ENCODE measurements at places on chromosomes 2 and 18. TPM values are rescaled to one million over a fixed set of nuclear protein-coding genes. Genes with fewer than 3 reads are reported as not detected.

Gene GPR55
- 8.9 TPM for total RNA-seq

Gene LRRTM1
- not detected for total RNA-seq

GRCh38 chr2:237235383-237236095 lies 149.8 kb downstream of the COPS8 start:
- DNase-seq: no peak

Gene CRYGC
- not detected for total RNA-seq

- no peak for DNase-seq
These were observed 247.5 kb downstream of the VAPA start for GRCh38 chr18:10161315-10161714.

Gene XIRP2
- not detected for total RNA-seq

Gene PLEK
- total RNA-seq: 3.9 TPM

Gene TSPYL6
- total RNA-seq: not detected

- DNase-seq: no peak
These were observed 686.5 kb upstream of the CDH2 start for GRCh38 chr18:28863396-28863795.

DNA sequence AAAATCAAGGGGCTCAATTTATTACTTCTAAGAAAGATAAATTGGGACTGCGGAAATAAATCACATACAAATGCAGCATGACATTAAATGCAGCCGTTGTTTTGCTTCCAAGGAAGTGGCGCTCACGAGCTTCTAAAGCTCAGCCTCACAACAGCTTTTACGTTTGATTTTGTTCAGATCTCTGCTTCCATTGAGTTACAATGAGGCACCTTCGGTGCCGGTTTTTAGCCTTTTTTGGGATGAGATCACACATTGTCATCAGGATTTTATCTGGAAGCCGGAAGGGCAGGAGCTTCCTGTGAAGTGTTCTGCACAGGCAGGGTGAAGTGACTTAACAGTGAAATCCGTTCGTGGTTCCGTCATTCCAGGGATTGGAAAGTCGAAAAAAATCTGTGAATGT lies 209.8 kb downstream of the DCDC2C start:
- no peak for DNase-seq

DNA sequence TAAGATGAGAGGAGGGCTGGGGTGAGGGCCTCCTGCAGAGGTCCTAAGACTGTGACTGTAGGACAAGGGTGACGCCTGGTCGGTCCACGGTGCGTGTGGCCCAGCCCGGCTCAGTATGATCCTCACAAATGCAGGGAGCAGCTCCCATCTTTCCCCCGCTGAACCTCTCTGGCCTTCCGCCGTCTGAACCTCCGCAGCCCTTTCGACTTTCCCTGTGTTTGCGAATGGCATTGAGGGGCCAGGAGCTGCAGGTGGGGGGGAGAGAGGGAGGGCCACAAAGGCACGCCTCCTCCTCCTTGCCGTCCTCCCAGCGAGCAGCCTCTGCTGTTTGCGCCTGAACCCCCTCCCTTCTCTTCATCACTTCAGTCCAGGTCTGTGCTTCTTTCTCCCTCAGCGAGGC lies 68.6 kb upstream of the PXDN start:
- no peak for DNase-seq

DNA sequence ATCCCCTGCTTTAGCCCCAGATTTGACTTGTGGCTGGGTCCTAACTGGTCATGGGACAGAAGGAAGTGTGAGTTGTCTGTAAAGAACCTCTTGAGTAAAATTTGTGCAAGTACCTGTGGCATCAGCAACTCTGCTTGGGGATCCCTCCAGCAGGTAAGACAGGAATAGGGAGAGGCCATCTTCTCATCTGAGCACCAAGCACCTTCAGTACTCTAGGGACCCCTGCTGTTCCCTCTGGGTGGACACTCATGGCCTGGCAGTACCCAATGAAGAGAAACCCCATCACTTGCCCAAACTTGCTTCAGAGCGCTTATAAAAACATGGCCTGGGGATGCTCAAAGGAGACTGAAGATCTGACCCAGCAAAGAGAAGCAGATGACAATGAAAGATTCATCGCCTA lies 297.8 kb downstream of the SP3 start:
- no peak for DNase-seq

DNA sequence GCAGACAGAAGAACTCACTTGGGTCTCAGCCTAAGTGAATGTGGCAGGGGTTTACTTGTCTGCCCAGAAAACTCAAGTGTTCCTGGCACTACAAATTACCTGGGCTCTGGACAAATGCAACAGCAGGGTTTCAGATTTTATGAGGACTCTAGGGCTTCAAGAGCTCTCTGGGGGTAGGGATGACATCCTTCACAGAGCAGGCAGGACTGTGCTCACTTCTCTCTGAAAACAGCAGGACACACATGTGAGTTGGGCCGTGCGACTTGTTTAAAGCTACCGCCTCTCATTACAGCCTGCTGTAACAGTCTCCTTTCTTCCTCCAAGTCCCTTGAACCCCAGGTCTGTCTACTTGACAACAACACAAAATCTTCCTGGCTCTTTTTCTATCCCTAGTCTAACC lies 212.6 kb downstream of the EN1 start:
- no peak for DNase-seq

DNA sequence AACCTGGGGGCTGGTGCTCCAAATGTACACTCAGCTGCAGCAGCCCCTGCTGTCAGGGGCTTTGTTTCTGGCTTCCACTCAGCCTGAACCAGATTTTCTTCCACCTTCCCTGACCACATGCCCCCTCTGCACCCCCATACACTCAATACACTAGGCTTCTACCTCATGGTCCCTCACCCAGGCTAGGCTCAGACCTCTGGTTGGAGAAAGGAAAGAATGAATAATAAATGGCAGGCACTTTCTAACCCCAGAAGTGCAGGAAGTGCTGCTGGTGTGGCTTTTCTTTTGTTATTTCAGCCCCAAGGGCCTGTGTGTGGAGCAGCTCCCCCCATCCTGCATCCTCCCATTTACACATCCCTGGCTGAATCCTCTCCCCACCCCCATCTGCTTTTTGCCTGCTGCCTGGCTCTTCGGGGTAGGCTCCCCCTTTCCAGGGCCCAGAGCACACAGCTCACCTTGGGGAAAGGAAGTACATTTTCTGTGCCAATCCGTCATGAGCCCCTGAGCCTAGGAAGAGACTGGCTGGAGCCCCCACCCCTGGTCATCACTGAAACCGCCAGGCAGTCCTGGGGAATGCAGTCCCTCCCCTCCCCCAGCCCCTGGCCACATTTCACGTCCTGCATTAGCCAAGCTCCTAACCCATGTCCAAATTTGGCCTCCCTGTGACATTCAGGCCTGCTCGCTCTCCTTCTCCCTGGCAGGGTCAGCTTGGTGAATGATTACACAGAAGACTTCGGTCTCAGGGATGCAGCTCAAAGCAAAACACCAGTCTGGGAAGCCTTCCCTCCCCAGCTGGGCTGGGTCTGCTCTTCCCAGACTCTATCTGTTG lies 2.6 kb downstream of the DYSF start:
- DNase-seq: no peak

GRCh38 chr2:12715258-12716031 lies 1.3 kb upstream of the TRIB2 start:
- DNase-seq: no peak

DNA sequence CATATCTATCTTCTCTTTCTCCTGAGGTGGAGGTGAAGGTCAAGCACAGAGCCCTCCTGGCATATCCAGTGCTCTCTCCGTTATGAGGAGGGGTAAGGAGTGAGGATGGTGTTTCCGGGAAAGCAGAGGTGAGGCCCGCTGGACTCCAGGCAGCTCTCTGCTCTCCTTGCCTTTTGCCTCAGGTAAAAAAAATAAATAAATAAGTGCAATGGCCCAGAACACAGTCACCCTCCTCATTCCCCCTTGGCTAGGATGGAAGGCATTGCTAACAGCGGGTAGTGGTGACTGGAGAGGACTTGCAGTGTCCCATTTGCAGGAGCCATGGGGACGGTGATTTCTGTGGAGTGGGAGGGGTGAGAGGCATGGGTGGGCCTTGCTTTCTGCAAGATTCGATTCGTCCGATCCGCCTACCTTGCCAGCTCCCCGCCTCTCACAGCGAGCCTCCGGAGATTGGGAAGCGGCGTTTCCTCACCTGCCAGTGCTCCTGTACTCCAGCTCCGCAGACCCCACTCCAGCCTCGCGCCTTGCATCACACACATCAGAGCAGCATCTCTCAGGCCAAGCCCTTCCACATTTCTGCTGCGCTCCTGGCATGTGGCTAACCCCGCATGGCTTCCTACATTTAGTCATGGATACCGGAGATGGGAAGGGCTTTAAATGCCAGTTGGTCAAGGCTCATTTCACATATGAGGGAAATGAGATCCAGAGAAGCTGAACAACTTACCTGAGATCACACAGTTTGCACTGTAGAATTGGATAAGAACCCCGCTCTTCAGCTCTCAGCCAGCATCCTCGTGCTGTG lies 155.2 kb downstream of the VAPA start:
- no peak for DNase-seq

GRCh38 chr18:76349067-76349715 lies 145.9 kb downstream of the ZNF516 start:
- DNase-seq: peak; percentile 55

Gene SPATS2L
- 1.7 TPM for total RNA-seq

- DNase-seq: no peak
These were observed 813.7 kb upstream of the ACVR2A start for GRCh38 chr2:147030966-147031720.

Gene ALS2
- total RNA-seq: 15.8 TPM

DNA sequence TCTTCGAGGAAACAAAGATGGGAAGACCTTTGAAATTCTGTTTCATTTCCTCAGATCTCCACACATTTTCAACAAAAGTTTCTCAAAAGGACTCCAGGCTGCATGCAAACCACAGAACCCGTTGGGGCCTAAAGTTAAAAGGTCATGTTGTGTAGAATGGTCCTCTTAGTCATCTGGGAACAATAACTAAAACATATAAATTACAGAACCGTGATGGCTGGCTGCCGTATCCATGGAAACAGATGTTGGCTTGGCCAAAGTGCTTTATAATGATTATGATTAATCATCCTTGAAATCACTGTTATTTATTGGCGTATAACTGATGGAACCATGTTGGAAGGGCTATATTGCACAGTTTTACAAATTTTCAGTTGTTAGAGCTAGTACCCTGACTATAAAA lies 182.8 kb upstream of the CRIM1 start:
- DNase-seq: no peak

- DNase-seq: no peak
These were observed 69.7 kb upstream of the KCNE4 start for GRCh38 chr2:222982010-222982908.

DNA sequence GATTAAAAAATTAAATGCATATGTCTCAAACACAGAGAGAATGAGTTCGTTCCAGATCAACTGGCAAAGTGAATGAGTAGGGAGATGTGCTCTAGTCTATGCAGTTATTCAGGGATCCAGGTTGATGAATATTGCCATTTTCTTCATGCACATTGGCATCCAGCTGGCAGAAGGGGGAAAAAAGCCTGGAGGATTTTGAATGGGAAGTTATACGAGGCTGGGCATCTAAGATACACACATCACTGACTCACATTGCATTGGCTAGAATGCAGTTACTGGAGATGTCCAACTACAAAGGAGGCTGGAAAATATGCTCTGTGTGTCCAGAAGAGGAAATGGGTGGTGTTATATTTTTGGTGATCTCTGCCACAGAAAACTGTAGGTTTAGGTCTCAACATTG lies 270.9 kb upstream of the FIGN start:
- DNase-seq: no peak

DNA sequence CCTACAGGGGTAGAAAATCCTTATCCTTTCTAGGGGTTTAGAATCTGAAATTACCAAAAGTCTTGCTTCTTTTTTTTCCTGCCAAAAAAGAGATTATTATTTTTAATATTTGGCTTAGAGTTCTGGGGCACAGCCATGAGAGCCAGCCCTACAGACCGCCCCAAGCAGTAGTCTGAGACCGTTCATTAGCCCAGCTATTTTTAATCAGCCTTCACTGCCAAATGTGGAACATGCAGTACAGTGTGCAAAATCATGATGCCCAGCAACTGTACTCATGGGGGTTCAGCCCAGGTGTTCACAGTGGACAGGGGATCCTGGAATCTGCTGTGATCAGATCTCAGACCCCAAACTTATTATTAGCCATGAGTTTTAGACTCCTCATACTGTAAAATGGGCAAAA lies 60.4 kb downstream of the GRB14 start:
- DNase-seq: no peak

Gene PLEKHH2
- 6.4 TPM for total RNA-seq

GRCh38 chr2:153232464-153232863 lies 246.1 kb downstream of the RPRM start:
- no peak for DNase-seq

Gene ABCG5
- not detected for total RNA-seq

Gene GPR155
- total RNA-seq: 23.9 TPM

Gene MIB1
- total RNA-seq: 21.5 TPM

- DNase-seq: no peak
These were observed 14.1 kb downstream of the EMX1 start for GRCh38 chr2:72931280-72931910.

Gene HNMT
- total RNA-seq: 0.34 TPM

Gene IL36G
- total RNA-seq: not detected

DNA sequence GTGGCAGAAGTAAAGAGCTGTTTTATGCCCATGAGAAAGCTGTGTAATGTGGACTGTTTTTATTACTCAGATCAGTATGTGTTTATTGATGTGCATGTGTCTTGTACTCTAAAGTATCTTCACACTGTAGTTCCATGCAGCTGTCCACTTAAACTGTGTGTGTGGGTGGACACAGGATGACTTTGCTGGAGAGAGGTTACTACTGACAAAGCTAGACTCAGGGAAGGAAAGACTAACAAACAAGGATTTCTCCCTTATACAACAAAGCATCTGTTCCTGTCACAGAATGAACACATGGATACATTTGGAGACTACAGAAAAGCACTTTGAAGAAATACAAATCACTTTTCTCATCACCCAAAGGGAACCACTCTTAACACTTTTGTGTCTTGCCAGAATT lies 10.0 kb downstream of the FHOD3 start:
- no peak for DNase-seq

DNA sequence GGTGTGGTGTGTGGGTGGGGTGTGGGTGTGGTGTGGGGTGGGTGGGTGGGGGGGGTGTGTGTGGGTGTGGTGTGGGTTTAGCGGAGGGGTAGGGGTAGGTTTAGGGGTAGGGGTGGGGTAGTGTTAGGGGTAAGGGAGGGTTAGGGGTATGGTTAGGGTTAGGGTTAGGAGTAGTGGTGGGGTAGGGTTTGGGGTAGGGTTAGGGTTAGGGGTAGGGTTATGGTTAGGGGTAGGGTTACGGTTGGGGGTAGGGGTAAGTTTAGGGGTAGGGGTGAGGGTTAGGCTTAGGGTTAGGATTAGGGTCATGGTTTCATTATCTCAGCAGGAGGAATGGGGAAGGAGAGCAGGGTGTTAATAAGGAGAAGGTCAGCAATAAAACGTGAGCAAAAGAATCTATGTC lies 11.3 kb upstream of the PARD6G start:
- no peak for DNase-seq

All from naive thymus-derived CD8-positive, alpha-beta T cell (primary cell).